ENCODE measurements at places on chromosomes 5 and 9. TPM values are rescaled to one million over a fixed set of nuclear protein-coding genes. Genes with fewer than 3 reads are reported as not detected.
A peak's percentile ranks its signal among the peaks of the same experiment; 100 is the strongest.

DNA sequence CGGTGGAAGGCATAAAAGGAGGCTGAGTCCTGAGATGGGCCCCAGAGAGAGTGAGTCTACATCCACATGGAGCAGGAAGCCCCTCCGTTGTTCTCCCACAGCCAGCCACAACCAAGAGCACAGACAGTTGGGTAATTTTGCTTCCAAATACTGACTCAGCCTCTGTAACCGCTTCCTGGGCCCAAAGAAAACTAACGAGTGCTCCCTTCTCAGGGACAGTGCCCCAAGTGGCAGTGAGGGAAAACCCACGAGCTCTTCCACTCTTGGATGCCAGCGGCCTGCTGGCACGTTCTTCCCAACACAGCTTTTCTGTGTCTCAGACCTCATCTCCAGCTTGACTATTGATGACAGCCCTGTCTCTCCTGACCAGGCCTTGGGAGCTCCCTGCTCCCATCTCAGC, 207.6 kb downstream of the FSTL4 start:
- no peak overlapping the region for H3K27ac ChIP-seq
- peak; percentile 8 for DNase-seq
- H3K36me3 ChIP-seq: no peaks in the 10 kb centered on the region
- H3K4me1 ChIP-seq: no peaks in the 10 kb centered on the region

GRCh38 chr9:126389992-126390391, 63.4 kb downstream of the MVB12B start:
- H3K36me3 ChIP-seq: no peaks in the 10 kb centered on the region
- no peak overlapping the region for H3K4me3 ChIP-seq
- H3K27ac ChIP-seq: no peak overlapping the region
- H3K4me1 ChIP-seq: peaks cover 7% of the 10 kb centered on the region

DNA sequence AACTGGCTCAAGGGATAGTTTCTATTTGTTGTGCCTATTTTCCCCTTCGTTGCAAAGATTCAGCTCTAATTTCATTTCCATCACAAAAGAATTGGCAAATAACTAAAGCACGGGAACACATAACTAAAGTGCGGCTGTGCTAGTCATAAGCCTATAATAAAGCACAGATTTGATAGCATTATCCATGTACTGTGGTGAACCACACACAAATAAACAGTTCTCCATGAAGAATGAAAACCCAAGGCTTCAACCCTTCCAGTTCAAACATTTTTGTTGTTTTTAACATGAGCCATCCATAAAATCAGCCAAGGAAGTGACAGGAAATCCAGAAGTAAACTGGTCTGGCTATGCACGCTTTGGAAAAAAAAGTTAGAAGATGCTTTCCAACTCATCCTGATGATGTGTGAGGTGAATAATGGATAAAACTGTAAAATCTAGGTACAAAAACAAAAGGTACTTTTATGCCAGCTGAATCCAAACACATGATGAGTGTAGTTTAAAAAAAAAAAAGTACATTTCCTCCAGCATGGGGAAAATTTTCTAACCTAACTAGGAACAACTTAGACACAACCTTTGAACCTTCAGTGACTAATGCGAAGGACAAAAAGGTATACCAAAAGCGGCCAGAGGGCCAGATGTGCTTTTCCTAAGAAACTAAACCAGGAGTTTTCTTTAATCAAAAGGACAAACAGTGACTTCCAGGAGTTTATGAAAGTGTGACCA, 10.2 kb downstream of the ZNF608 start:
- peaks cover 26% of the 10 kb centered on the region for H3K4me1 ChIP-seq
- 0 out of 2 replicates have a peak, but pooled peaks cover 2% of the 10 kb centered on the region for H3K36me3 ChIP-seq
- H3K27ac ChIP-seq: peak overlapping the region; percentile 27
- peaks cover 33% of the 10 kb centered on the region for H3K27me3 ChIP-seq
- DNase-seq: peak; percentile 74

CDC20B gene
- total RNA-seq: 0.20 TPM

- DNase-seq: no peak
- H3K36me3 ChIP-seq: peaks cover 6% of the 10 kb centered on the region
- H3K27ac ChIP-seq: no peak overlapping the region
- peaks cover 22% of the 10 kb centered on the region for H3K4me1 ChIP-seq
Observed at GRCh38 chr9:87871425-87872078, 11.1 kb upstream of the SPATA31E1 start.

DNA sequence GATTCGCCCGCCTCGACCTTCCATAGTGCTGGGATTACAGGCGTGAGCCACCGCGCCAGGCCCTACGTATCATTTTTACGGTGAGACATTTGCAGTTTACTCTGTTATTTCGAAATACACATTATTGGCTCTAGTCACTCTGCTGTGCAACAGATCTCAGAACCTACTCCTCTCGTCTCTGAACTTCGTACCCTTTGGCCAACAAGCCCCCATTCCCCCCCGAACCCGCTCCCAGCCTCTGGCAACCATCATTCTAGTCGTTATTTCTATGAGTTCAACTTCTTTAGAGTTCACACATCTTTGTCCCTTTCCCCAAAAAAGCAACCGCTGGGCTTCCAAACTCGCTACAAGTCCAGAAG, 735 bp downstream of the PTGR1 start:
- peak overlapping the region; percentile 95 for H3K4me3 ChIP-seq
- peaks cover 4% of the 10 kb centered on the region for H3K27me3 ChIP-seq
- H3K4me1 ChIP-seq: peaks cover 48% of the 10 kb centered on the region
- DNase-seq: peak; percentile 42
- H3K27ac ChIP-seq: peak overlapping the region; percentile 94

GRCh38 chr9:2107906-2108451, 92.8 kb downstream of the SMARCA2 start:
- H3K4me1 ChIP-seq: peaks cover 31% of the 10 kb centered on the region
- no peak overlapping the region for H3K4me3 ChIP-seq
- H3K36me3 ChIP-seq: peaks cover 41% of the 10 kb centered on the region
- no peak for DNase-seq
- peak overlapping the region; percentile 69 for H3K27ac ChIP-seq
- H3K27me3 ChIP-seq: 0 out of 2 replicates have a peak, but pooled peaks cover 2% of the 10 kb centered on the region

TRPM3 gene
- total RNA-seq: not detected

TENT4A gene
- 22.0 TPM for total RNA-seq

GRCh38 chr5:124909734-124910133, 163.3 kb upstream of the ZNF608 start:
- H3K4me1 ChIP-seq: peaks cover 6% of the 10 kb centered on the region
- H3K4me3 ChIP-seq: no peak overlapping the region
- no peak for DNase-seq
- H3K27me3 ChIP-seq: peaks cover 3% of the 10 kb centered on the region

DNA sequence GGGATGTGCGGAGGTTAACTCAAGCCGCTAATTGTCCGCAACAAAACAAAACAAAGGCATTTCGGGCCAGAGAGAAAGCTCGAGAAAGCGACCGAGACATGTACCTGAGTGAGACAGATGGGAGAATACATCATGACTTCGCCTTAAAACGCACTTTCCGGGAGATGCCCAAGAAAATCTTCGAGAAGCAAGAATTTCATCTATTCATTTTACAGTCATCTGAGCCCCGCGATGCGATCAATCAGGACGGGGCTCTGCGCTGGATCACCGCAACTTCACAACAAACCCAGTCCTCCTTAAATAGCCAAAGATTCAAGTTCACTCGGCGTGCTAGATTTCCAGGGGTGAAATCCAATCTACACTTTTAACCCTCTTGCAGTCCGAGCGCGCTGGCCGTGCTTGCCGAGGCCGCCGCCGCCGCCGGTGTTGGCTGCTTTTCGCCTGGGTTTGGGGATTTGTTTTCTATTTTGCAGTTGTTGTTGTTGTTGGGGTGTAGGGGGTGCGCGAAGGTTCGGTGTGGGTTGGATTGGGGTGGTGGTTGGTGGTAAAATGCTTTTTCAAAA, 482 bp downstream of the NFIB start:
- peak overlapping the region; percentile 25 for H3K27ac ChIP-seq
- H3K4me3 ChIP-seq: peak overlapping the region; percentile 85
- H3K36me3 ChIP-seq: no peaks in the 10 kb centered on the region

DNA sequence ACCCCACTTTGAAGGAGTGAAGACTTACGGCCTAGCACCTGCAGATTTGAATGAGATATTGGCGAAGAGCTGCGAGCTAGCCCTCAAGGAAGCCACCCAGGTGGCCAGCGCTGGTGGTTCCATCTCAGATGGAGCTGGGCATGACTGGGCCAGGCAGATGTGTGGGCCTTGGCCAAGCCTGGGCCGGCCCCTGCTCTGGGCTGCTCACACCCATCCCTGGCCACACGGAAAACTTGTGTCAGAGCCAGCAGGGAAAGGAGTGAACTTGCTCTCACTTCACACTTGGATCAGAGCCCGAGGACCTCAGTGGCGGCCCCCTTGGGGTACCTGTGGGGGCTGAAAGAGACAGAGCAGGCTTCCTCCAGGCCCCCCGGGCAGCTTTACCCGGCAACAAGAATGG, 44.2 kb downstream of the ROPN1L start:
- H3K27me3 ChIP-seq: no peaks in the 10 kb centered on the region
- peaks cover 50% of the 10 kb centered on the region for H3K4me1 ChIP-seq
- H3K36me3 ChIP-seq: no peaks in the 10 kb centered on the region
- no peak overlapping the region for H3K27ac ChIP-seq
- DNase-seq: no peak

DNA sequence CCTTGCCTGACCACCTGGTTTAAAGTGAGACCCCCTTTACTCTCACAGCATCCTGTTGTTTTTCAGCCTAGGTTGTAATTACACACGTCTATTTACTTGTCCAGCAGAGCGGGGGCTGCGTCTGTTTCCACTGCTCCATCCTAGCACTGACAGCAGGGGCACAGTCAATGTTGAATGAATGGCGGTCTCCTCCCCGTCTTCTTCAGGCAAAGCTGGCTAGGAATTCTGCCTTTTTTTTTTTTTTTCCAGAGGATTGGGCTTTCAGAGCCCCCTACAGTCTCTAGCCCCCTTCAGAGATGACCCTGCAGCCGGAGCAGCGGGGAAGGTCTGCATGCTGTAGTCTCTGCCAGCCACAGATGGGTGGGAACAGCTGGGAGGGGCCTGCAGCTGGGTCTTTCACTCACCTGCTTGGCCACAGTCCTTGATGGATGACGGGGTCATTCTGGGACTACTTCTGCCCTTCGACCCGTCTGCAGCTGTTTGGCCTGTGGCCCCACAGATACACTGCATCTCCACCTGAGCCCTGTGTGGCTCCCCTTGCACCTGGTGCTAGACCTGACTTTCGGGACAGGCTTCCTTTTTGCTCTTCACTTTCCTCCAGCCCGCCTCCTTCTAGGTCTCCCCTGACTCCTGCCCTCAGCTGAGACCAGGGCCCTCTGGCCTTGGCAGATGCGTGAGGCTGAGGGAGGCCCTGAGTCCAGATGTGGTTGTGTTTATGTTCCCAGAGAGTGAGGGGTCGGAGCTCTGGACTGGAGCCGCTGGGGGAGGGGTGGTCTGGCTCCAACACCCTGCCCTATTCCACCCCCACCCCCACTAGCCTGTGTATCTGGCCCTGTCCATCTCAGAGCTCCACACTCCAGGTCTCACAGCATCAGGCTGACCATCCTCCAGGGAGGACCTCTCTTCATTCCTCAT, 8.0 kb downstream of the PITX1 start:
- peaks cover 9% of the 10 kb centered on the region for H3K4me1 ChIP-seq
- DNase-seq: no peak
- no peaks in the 10 kb centered on the region for H3K27me3 ChIP-seq
- no peak overlapping the region for H3K4me3 ChIP-seq

GRCh38 chr5:135308752-135309151, 90.3 kb downstream of the MACROH2A1 start:
- H3K4me3 ChIP-seq: peak overlapping the region; percentile 72
- peak overlapping the region; percentile 95 for H3K27ac ChIP-seq
- peaks cover 3% of the 10 kb centered on the region for H3K27me3 ChIP-seq
- H3K4me1 ChIP-seq: peaks cover 58% of the 10 kb centered on the region
- peak; percentile 88 for DNase-seq
- H3K36me3 ChIP-seq: no peaks in the 10 kb centered on the region

GRCh38 chr5:32990593-32991420, 279.7 kb downstream of the NPR3 start:
- H3K4me3 ChIP-seq: no peak overlapping the region
- no peaks in the 10 kb centered on the region for H3K27me3 ChIP-seq
- peaks cover 23% of the 10 kb centered on the region for H3K4me1 ChIP-seq
- no peak overlapping the region for H3K27ac ChIP-seq
- H3K36me3 ChIP-seq: peaks cover 11% of the 10 kb centered on the region
- no peak for DNase-seq

DNA sequence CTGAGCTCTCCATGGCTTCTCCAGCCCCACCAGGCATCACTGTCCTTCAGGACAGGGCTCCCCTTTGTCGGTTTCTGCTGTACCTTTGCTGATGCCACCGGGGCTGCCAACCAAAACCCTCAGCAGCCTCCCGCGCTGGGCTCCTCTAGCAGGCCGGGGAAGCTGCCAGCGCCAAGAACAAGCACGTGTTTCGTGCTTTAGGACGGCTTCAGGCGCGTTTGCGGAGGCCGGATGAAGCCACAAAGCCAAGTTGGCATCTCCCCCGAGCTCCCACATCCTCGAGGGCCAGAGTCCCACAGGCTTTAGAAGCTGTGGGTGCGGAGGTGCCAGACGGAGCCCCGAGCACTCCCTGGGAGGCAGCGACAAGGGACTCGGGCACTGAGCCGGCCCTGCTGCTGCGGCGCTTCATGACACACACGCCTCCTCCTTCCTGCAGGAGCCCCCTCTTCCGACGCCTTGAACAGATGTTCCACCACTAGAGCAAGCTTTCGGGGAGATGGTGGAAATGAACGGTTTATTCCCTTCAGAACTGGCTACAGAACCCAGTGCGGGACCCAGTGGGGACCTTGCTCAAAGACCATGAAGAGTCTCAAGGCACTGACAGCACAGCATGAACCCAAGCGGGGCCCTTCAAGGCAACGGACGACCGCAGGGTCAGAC, 36.7 kb downstream of the SARDH start:
- H3K36me3 ChIP-seq: peaks cover 5% of the 10 kb centered on the region
- no peak overlapping the region for H3K27ac ChIP-seq
- H3K27me3 ChIP-seq: peaks cover 20% of the 10 kb centered on the region
- no peak for DNase-seq
- peaks cover 1% of the 10 kb centered on the region for H3K4me1 ChIP-seq
- no peak overlapping the region for H3K4me3 ChIP-seq

DNA sequence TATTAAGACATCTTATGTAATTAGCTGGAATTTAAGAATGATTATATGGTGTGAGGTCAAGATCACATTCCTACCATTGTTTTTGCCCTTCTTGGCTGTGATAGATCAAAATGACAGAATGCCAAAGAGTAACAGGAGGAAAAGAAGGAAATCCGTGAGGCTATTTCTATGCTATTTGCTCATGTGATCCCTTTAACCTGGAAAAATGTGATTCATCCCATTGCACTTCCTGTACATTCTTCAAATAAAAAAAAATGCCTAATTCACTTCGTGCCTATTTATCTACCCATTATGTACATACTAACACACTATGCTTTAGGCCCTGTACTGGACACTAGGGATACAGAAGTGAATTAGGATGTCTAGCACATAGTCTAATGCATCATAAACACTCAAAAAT, 154.1 kb upstream of the PAPPA start:
- H3K27ac ChIP-seq: peak overlapping the region; percentile 32
- H3K4me3 ChIP-seq: no peak overlapping the region
- H3K36me3 ChIP-seq: 0 out of 2 replicates have a peak, but pooled peaks cover 4% of the 10 kb centered on the region
- no peaks in the 10 kb centered on the region for H3K27me3 ChIP-seq
- peak; percentile 32 for DNase-seq
- peaks cover 77% of the 10 kb centered on the region for H3K4me1 ChIP-seq

FOXD4 gene
- 0.51 TPM for total RNA-seq

Data from HFFc6 (cell line).